Suprapubic skin (tissue), 4 donors: ENCODE measurements at places on chromosomes 2 and 18. TPM values are rescaled to one million over a fixed set of nuclear protein-coding genes. Genes with fewer than 3 reads are reported as not detected.

- no peak for DNase-seq
These were observed 6.3 kb downstream of the MYOM1 start for GRCh38 chr18:3213300-3214059.

- DNase-seq: no peak
These were observed 22.5 kb downstream of the C1QL2 start for GRCh38 chr2:119136093-119136492.

Gene SERPINB4
- total RNA-seq: 0.60 TPM

Gene BMP10
- total RNA-seq: not detected

Gene UGT1A4
- total RNA-seq: 2.3 TPM
